ENCODE measurements at places on chromosomes 1 and 21.
A peak's percentile ranks its signal among the peaks of the same experiment; 100 is the strongest.

- DNase-seq: no peak
Measured at GRCh38 chr1:99146129-99146848, 118.0 kb upstream of the PLPPR4 start.

GRCh38 chr1:173413271-173413707, 63.8 kb upstream of the PRDX6 start:
- no peak for DNase-seq

DNA sequence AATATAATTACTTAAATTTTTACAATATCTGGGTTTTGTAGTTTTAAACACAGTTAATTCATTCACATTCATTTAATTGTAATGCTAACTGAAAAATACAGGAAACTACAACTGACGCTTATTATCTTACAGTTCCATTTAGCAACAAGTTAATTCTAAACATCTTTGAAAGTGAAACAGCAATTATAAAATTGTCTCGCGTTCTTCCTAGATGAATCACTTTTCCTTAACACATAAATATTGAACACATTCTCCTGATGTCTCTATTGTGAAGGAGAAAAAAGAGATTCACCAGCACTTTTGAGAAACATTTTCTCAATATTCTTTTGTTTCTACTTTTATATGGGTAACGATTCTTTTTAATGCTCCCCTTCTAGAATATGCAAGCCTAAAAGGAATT, 6.4 kb downstream of the PTGFR start:
- no peak for DNase-seq

GRCh38 chr1:117657031-117657430, 51.2 kb downstream of the TENT5C start:
- peak; percentile 70 for DNase-seq

- DNase-seq: no peak
Measured at GRCh38 chr1:201536558-201536957, 2.4 kb upstream of the NAV1 start.

DNA sequence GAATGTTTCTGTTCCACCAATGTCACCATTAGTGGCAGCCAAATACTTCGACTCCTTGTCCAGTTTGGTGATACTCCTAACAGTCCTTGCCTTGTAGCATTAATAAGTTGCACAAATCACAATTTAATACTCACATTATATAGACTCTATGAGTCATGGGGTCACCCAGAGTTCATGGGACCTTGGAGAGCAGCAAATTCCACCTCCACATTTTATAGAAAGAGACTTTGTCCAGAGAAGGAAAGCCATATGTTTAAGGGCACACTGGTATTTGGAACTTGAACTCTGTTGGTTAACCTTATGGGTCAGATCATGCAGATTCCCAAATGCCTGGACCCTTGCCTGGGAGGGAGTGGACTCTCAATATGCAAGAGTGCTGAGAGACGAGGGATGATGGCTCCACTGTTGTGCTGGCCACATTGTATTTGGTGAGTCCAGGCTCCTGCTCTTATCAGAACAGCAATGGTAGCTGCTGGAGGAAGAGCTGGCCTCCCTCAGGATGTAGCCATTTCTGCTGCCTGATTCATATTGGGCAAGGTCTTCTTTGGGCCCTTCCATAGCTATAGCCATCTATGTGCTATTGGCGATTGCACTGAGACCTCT, 30.6 kb downstream of the DNAJC6 start:
- no peak for DNase-seq

DNA sequence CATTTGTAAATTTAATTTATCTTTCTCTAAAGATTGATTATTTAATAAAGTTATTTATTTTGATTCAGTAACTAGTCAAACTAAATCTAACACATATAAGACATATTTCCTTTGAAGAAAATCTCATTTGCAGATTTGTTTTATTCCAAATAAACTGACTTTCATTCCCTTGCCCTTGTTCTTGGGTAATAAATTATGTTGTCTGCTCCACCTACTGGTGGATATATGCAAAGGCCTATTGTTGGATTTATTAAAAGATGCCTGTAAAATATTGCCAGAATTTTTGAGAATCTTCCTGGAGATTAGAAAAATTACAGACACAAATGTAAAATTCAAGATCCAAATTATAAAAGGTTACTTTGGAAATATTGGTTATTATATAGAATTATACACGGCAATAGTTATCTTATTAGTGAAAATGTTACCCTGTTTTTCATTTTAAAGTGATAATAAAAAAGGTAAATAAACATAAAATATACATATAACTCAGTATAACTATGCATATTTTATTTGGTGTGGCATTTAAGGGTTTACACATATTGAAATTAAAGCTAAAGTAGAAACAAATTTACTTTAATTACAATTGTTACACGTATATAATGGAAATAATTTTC, 116.1 kb downstream of the SPATA17 start:
- DNase-seq: no peak

DNA sequence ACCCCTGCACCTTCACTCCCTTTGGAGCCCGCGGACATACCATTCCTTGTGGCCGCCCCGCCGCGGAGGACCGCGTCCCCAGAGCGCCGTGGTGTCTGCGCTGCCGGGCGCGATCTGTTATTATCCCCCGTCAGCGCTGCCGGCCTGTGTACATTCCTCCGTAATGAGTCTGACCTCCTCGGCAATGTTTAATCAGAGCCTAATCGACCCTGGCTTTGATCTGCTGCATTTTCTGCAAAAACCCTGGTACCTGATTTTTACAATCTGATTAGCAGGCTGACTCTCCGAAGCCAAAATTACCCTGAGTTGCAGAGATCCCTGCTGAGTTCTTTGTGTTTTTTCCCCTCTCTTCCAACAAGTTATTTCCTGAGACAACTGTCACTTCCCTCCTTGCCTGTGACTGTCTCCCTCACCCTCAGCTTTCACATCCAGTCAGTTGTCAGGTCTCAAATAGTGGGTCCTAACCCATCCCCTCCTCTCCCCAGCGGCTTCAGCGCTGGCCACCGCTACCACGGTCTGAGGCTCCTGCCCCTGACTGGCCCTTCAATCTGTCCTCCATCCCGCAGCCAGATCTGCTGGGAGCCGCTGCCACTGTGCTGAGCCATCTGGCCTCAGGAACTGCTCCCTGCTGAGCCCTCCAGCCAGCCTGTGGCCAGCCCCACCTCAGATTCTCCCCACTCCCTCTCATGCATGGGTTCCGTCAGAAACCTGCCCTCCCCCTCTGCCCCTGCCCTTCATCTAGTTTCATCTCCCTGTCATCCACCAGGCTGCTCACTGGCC, 53.5 kb downstream of the GLIS1 start:
- no peak for DNase-seq

DNA sequence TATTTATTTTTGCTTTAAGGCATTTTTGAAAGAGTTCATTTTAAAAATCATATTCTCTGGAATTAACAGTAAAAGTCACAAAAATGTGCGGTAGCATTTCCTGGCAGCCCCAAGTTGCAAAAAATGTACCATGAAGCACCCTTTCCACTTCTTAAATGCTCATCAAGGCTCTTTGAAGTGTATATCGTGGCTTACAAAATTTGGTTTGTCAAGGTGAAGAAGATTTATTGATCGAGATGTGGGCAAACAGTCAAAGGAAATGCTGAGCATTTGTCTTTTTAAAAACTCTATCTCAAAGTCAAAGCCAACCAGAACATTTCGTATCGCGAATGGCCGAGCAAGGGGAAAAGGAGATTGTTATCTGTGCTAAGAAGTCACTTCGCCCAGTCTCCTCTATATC, 277.5 kb upstream of the KAZN start:
- DNase-seq: no peak

- no peak for DNase-seq
Measured at GRCh38 chr1:30864681-30865080, 43.9 kb downstream of the SDC3 start.

DNA sequence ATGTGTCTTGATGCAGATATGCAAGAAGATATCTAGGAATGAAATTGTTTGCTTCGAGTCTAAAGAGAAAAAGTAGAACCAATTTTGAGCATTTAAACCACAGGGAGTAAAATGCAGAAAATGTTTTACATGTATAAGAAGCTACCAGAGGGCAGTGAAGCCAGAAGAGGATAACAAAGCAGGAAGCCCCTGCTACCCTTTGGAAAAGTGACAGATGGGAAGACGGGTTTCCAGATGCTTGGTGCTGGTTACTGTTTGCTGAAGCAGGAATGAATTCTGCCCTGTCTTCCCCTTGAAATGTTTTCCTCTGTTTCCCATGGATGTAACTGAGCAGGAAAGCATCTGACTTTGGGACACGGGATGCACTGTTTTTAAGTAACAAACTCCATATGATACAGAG, 822.2 kb downstream of the MRPL39 start:
- DNase-seq: no peak

DNA sequence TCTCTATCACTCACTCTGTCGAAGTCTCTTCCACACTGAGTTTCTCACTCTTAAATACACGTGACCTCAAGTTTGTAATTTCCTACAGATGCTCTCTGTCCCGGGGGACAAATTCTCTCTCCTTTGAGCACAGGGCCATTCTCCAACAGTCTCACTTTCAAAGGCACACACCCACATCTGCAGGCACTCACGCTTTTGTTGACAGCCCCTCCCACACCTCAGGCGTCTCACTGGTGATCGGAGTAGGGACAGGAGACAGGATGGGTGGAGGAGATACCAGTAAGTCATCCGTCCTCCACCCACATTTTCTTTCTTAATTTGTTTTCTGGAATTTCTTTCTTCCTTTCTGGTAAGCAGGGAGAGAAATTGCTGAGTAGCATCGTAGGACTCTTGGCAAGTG, 40.6 kb upstream of the GREM2 start:
- DNase-seq: no peak

DNA sequence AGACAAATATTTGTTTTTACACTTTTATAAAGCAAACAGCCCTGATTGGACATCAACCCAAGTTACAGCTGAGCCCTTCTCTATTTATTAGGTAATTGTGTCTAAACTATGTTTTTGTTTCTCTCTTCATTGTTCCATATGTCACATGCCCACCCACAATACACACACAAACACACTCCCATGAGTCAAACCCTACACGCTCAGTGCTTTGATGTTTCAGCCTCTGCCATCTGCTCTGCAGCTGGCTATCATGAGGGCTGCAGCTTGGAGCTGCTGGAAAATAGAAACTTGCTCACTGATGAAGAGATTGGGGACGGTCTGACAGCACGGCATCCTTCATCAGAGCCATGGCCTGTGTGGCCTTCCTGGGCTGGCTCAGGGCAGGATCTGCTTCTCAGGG, 41.7 kb downstream of the PSMG1 start:
- no peak for DNase-seq

DNA sequence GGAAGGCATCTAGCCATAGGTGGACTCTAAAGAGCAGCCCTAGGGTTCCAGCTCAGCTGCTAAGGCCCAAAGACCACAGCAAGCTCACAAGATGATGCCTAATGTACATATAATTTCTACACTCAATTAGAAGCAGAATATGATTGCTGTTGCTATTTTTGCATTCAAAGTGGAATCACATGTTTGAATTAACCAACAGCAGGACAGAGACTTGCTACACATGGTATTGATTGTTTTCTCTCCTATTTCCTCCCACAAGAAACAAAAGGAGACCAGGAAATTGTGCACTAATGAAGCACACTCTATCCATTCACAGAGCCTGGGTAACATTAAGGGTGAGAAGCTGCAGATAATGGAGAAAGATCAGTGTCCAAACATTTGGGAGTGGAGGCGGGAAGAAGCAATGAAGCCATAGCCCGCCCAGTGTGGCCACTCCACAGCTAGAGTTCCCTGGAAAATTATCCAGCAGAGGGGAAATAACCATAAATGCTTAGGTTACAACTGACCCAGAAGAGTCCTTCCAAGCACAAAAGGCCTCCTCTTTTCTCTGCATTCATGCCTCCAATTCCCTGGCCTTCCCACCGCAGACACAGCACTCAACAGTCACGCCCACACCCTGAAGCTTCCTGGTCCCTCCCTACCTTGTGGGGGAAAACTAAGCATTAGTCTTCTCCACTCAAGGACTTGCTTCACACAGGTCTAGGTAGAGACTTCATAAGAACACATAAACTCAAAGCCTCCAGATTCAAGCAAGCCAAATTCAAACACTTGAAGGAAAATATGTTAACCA, 7.5 kb downstream of the CNN3 start:
- DNase-seq: no peak

DNA sequence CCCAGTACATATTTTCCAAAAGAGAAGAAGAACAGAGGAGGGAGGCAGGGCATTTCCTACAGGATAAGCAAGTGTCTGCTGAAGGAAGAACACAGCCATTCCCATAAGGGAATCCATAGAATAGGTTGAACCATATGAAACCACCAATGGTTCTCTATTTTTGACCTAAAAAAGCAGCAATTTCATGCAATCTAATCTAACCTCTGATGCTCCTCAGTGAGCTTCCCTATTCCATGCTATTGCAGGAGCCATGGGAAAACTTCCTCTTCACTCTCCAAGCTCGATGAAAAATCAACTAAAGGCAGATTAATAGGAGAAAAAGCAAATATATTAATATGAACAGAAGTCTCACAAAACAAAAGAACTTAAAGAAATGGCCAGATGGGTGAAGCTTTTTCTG, 50.5 kb downstream of the SIPA1L2 start:
- DNase-seq: no peak
